ENCODE measurements at places on chromosomes 3 and 15. TPM values are rescaled to one million over a fixed set of nuclear protein-coding genes. Genes with fewer than 3 reads are reported as not detected.
A peak's percentile ranks its signal among the peaks of the same experiment; 100 is the strongest.

The ZMYND10 gene
- total RNA-seq = 0.47 TPM

The ZIC1 gene
- total RNA-seq = 30.7 TPM

The FRMD5 gene
- total RNA-seq = 2.2 TPM

The SLC12A1 gene
- total RNA-seq = not detected

The TEX9 gene
- 3.1 TPM for total RNA-seq

The APBA2 gene
- total RNA-seq = not detected

The LTF gene
- 2.2 TPM for total RNA-seq

The P2RY14 gene
- total RNA-seq = not detected

DNA sequence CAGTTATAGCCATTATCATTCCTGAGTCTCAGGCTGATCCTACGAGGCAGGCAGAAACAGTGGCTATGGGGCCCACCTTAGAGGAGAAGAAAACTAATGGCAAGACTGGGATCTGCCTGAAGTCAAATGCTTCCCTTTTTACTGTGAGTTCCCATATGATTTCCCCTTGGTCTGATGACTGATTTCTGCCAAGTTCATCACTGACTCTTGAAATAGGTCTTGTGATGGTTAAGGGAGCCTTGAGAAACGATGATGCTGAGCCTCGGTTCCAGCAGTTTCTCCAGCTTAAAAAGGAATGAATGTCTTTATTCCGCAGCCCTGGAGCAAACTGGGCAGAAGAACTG lies 29.4 kb upstream of the LDHAL6B start:
- DNase-seq = no peak

GRCh38 chr3:101970905-101971304 lies 121.6 kb downstream of the NFKBIZ start:
- no peak for DNase-seq

DNA sequence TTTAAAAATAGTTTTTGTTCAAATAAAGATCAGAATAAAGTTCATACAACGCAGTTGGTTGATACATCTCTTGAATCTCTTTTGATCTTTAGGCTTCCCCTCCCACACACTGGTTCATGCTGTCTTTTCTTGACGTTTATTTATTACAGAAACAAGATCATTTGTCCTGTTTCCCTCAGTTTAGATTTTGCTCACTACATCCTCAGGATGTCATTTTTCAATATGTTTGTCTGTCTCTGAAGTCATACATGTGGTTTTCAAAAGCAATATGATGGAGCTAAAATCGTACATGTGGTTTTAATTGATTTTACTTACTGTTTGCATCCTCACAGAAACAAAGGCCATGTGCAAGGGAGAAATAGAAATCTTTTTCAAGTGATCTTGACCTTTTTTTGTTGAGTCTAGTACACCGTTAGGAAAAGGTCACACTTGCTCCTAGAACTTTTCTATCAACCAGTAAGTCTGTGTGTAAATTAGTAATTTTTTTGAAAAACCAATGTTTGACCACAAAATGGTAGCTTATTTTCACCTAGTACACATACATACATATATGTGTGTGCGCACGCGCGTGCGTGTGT lies 63.7 kb upstream of the SENP5 start:
- no peak for DNase-seq

DNA sequence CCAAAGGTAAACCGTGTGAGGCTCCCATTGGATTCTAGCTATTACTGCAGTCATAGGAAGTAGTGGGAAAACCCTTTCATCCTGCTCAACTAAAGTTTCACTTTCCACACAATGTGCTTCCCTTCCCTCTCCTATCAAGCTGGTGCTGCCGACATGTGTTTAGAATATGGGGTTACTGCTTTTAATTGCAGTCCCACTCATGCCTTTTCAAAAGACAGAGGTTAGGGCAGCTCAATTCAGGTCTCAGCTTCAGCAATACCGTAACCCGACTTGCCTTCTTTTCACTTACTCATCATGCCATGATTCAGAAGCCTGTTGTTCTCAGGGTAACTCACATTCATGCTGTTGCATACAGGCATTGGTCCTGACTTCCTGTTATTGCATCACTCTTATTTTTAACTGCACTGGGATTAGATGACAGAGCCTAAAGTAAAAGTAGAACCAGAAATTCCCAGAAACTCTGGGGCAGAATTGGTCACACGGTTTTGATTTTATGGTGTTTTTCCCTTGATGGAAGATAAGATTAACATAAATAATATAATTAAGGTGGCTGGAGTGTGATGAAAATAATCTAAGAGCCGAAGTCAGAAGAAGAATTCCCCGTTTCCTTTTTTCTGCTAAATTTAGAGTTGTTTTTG lies 45.7 kb downstream of the C2CD4B start:
- peak; percentile 93 for DNase-seq

DNA sequence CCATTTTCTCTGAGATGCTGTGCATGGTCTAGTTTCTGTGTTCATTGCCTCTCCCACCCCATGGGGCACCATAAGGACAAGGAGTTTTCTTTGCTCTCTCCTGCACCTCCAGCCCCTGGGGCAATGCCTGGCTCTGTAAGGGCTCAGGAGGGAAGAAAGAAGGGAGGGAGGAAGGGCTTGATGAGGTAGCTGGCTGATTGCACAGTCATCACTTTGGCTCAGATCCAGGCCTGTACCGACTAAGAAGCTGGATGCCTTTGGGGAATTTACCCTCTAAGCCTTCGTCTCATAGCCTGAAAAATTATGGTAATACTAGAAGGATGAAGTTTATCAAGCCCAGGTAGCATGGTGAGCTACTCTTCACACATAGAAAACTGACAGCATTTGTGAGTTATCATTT lies 382.9 kb downstream of the GABRG3 start:
- DNase-seq = no peak

- no peak for DNase-seq
Measured at GRCh38 chr3:47227678-47228077, 54.9 kb downstream of the KIF9 start.

GRCh38 chr15:68599560-68600071 lies 20.8 kb downstream of the CORO2B start:
- peak; percentile 31 for DNase-seq

- no peak for DNase-seq
Measured at GRCh38 chr3:66370179-66370578, 130.6 kb downstream of the LRIG1 start.

DNA sequence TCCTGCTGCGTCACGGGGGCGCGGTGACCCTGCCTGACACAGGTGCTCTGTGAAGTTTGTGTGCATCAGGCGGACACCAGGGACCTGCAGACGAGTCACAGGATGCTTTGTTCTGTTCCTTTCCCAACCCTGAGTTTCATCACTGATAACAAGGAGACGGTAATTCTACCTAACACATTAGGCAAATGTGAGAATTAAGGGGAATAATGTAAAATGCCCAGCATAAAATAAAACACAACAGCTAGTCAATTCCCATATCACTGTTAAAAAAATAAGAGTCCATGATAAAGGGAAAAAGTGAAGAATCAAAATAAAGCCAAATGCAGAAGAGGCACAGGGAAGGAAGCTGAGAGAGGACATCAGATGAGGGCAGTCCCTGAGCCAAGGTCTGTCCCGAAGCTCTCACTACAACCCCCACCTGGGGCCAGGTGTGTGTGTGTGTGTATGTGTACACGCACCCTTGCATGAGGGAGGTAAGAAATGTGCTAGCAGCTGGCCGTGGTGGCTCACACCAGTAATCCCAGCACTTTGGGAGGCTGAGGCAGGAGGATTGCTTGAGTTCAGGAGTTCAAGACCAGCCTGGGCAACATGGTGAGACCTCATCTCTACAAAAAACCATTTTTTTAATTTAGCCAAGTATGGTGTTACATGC lies 27.5 kb downstream of the PLA2G4D start:
- no peak for DNase-seq

DNA sequence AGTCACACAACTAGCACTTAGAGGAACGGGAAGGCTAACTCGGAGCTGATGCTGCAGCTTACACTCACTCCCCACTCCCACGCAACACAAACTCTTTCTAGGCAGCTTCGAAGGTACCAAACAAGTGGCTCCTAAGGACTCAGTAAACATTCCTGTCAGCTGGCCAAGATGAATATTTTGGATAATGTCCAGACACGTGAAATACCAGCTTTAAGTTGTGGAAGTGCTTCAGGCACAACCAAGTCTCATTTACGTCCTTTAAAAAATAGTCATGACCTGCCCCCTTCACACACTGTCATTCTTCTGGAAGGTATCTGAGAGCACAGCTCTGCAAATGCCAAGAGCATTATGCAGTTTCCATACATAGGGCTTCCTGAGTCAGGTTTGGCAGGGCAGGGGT lies 1005.9 kb upstream of the CFAP20DC start:
- DNase-seq = no peak

DNA sequence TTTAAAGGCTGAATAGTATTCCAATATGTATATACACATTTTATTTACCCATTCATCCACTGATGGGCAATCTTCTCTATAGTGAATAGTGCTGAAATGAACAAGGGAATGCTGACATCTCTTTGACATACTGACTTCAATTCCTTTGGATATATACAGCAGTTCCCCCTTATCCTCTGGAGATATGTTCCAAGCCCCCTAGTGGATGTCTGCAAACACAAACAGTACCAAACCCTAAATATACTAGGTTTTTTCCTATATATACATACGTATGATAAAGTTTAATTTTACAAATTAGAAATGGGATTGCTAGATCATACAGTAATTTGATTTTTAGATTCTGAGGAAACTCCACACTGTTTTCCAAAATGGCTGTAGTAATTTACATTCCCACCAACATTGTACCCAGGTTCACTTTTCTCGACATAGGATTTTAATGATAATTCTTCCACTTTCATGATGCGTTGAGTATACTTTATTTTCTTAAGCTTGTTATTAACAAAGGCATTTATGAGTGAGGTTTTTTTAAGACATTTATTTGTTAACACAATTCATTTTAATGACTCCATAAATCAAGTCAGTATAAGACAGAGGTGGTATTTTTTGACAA lies 38.2 kb downstream of the VPS13C start:
- no peak for DNase-seq

- DNase-seq = no peak
Measured at GRCh38 chr3:126205717-126206655, 25.6 kb upstream of the ALDH1L1 start.
